T-helper 1 cell (primary cell): ENCODE measurements at places on chromosomes 4 and X.

- no peak for DNase-seq
Observed at GRCh38 chr4:92249541-92249940, 54.2 kb upstream of the GRID2 start.

GRCh38 chr4:139858436-139859205 lies 193.0 kb downstream of the MGST2 start:
- peak; percentile 78 for DNase-seq

- DNase-seq, result no peak
Observed at GRCh38 chr4:10074767-10075105, 41.9 kb downstream of the WDR1 start.

DNA sequence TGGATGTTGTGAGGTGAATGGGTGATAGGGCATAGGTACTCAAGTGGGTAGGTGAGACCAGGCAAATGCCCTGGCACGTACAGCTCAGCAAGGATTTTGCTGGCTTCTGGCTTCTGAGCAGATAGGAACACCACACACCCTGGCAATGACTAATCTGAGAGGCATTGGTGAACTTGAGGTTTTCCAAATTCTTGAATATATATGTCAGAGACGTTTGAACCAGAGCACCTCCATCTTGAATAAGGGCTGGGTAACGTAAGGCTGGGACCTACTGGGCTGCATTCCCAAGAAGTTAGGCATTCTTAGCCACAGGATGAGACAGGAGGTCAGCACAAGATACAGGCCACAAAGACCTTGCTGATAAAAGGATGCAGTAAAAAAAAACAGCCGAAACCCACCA lies 204.5 kb downstream of the NLGN4X start:
- no peak for DNase-seq

GRCh38 chr4:13525606-13526281 lies 18.6 kb downstream of the NKX3-2 start:
- DNase-seq, result no peak

- DNase-seq, result no peak
Observed at GRCh38 chr4:112060212-112060611, 85.0 kb upstream of the FAM241A start.

GRCh38 chr4:48102303-48102702 lies 31.7 kb downstream of the TXK start:
- DNase-seq, result no peak
